Cerebellar cortex (tissue), 1 donor: ENCODE measurements at places on chromosomes 7 and 10.

DNA sequence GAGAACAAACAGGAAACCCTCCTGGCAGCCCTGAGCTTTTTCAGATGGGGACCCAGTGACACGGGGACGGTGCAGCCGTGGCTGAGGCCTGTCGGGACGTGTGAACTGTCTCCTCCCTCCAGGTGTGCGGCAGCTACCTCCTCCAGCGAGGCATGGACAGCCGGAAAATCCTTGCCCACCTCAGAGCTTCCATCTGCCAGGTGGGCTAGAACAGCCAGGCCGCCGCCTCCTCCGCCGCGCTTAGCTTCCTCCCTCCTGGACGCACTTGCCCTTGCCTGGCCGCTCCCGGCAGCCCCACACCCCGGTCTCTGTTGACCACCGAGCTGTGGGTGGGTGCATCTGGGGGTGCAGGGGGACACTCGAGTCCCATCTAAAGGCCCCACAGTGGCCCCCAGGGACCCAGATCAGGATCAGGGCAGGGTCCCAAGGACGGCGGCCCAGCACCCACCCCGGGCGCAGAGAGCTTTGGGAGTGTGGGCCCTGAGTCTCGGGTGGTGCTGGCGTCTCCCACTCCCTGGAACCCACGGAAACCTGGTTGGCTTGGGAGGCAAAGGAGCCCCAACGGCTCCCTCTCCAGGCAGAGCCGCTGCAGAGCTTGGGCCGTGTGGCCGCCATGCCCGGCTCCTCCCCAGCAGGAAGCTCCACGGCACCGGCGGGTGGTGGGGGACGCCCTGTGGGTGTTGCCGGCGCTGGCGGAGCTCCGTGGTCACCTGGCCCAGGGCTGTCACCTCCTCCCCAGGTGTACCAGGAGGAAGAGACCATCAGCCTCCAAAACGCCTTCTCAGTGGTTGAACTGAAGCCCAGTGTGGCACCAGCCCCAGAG lies 32.9 kb upstream of the UTF1 start:
- DNase-seq, result no peak

DNA sequence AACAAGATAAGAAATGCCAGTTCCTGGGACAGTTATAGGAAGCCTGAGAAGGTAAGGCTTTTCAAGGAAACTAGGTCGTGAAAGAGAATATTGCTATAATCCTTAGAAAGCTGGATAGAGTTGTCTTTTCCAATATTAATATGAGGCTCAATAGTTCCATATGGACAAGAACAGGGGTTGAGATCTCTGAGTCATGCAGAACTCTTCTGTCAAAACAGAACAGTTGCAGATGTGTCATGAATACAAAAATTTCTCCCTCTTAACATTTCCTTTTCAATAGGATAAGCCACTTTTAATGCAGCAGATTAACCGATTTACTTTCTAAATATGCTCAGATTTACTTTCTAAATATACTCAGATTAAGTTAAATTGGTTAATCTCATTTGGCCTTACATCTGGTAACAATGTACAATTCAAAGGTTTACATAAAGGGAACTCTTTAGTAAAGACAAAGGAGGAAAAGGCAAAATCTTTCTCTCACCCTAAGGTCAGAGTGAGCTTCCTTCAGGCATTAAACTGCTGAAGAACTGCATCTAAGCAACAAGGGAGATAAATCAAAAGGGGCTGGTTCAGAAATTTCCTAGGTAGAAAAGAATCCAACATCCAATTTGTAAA lies 104.7 kb upstream of the PCDH15 start:
- no peak for DNase-seq

DNA sequence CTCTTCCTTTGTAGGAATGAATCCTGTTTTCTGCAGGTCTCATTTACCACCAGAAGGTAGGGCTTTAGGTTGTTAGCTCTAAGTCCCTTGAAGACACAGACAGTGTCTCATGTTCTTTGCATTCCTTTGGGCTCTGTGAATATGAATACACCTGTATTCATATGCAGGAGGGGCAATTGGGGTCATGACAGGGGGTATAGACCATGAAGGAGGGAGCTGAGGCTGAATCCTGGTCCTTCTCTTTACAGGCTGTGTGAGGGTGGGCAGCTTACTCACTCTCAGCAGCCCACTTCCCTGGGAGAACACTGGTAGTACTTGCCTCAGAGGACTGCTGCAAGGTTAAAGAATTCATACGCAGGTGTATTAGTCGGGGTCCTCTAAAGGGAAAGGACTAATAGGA lies 267.2 kb upstream of the MGMT start:
- no peak for DNase-seq

DNA sequence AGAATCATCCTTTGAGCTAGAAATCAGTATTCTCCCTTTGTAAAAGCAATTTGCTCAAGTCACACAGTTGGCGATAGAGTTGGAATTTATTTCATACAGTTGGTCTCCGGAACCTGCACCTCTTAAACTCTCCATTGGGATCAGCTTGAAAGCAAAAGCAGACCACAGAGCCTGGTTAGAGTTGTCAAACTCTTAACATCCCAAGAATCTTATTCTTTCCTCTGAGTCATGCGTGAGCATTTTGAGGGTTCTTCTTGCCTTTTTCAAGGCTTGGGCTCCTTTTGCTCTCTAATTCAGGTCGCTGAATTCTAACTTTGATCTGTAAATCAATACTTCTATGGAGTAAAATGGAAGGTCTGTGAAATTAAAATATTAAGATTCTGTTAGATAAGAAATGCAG lies 19.6 kb upstream of the SCIN start:
- DNase-seq, result no peak

GRCh38 chr7:97013845-97014134 lies 8.4 kb downstream of the DLX6 start:
- no peak for DNase-seq

DNA sequence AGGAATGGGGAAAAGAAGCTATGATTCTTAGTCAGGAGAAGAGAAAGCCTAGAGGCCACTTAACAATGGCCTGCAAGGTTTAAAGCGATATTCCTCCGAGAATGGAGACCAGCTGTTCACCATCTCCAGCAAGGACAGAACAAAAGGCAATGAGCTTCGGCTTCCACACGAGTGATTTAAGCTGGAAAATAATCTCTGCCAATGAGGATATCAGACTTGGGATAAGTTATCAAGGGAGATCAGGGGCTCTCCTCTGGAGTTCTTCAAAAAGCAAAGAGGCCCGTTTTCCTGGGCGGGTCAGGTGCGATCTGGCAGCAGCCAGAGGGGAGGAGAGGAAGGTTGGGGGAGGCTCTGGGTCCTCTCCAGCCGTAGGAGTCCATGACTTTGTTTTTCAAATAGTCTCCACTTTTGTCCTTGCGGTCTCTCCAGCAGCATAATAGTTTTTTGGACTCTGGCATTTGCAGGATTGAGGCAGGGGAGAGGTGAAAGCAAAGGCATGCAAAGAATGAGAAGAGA lies 211.3 kb downstream of the SKIDA1 start:
- DNase-seq, result peak; percentile 63

- no peak for DNase-seq
Measured at GRCh38 chr10:118901380-118901779, 128.1 kb upstream of the NANOS1 start.

- DNase-seq, result no peak
Measured at GRCh38 chr10:103632247-103632642, 138.7 kb downstream of the NEURL1 start.

GRCh38 chr10:118173296-118173695 lies 126.6 kb upstream of the RAB11FIP2 start:
- no peak for DNase-seq

DNA sequence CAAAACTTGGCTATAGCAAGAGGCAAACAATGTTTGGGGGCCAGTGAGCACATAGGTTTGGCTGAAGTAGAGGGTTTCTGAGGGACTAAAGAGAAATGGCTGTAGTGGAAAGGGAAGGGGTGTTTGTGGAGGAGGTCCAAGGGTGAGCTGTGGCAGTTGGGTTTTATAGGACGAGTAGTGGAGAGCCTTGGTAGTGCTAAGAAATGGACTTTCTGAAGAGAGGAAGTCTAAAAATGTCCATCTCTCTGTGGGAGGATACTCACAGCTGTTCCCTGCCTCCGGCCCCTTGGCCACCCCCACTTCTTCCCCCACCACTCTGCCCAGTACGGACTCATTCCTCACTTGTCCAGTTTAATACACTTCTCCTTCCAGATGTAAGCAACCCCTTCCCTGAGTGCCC lies 64.3 kb downstream of the ZNF22 start:
- no peak for DNase-seq

DNA sequence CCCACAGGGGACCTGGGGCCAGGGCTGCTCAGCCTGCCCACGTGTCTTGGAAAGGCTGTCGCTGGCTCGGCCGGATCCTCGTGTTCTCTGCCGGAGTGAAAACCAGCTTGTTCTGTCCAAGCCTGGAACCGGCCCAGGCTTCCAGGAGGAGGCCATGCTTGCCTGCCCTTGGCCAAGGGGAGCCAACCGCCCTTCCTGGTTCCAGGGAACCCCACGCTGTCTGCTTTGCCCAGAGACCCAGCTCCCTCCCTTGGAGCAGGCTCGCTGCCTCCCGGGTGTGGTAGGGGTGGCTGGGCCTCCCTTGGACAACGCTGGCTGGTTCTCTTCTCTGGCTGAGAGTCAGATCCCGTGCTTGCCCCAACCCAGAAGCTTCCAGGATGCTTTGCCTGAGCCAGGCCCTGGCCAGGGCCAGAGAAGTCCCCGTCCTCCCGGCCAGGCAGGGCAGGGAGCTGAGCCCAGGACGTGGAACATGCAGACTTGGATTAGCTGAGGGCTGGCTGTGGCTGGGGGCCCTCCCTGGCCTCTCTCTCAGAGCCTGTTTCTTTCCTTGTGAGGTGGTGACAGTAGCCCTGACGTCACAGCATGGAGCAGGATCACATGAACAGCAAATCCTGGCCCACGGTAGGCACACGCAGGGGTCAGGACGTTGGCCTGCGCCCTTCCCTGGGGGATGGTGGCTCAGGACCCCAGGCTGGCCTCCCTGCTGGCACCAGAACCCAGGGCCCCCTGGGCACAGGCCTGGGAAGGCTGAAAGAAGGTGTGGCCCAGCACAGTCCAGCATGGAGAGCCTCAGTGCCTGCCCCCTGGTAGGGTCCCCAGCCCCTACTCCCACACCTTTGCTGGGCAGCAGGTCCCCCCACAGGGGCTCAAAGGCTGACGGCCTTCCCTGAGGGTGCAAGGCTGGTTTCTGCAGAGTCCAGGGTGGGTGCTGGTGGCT lies 67.5 kb downstream of the PWWP2B start:
- peak; percentile 96 for DNase-seq

- DNase-seq, result no peak
Measured at GRCh38 chr10:51911723-51912122, 212.3 kb upstream of the CSTF2T start.

DNA sequence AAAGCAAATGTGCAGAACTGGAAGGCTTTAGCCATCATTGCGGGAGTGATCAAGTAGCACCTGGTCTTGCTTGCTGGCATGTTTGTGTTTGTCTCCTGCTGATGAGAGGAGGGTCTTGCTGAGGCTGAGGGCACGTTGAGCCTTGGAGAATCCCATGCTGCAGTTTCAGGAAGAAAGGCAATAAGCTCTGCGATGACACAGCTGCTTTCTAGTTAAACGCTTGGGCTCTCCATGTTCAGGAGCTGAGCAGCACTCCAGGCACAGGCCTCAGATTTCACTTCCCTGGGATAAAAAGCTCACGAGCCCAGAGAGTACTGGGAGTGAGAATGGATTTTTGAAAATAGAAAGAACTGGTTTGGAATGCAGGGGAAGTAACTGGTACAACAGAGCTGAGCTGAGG lies 100.8 kb downstream of the LRRC18 start:
- no peak for DNase-seq

GRCh38 chr7:139702811-139703486 lies 74.8 kb downstream of the HIPK2 start:
- DNase-seq, result no peak

DNA sequence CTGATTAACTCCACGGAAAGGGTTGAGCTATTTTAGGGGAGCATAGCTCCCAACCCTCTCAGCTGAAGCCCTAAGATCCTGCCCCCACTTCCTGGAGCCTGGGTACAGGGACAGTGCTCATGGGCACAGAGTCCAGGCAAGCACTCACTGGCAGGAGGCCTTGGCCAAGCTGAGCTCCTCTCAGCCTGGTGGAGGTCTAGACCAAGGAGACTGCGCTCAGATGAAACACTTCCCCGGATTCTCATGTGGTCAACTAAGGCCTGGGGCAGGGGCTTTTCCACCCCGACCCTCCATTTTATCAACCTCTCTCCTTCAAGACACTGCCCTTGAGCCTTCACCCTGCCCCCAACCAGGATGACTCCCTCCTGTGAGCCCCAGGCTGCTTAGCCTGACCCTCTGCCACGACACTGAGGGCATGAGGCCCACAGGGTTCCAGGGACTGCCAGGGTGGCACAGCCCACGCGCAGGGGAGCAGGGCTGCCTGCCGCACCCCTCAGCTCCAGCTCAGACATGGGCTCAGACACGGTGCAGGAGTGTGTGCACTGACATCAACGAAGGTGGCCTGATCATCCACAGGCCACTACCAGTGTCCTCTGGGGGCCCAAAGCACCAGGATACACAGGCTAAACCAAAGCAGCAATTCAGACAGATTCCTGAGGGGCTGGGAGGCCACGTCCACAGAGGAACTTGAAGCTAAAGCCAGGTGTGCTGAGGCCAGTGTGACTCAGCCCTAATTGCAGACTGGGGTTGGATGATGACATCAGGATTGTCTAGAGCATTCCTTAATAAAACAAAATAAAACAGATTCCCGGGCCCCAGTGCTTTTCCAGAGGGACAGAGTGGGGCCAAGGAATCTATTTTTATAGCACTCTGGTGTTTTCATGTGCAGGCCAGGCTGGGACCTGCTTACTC lies 18.8 kb downstream of the CHAT start:
- DNase-seq, result no peak

DNA sequence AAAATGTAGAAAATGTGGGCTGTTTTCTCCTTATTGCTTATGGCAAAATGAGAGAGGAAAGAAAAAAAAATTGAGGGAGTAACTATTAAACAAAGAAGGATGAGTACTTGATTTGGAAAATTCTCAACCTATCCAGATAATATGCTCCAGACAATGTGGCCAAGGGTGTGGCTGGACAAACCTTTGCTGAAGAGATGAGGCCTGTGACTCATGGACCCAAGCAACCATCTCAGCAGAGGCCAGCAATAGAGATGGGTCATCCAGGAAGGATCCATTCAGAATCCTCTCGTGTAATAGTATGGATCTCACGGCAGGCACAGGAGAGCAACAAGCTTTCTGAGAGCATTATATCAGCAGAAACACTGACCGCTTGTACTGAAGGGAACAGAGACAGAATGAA lies 120.3 kb upstream of the CELF2 start:
- DNase-seq, result no peak

GRCh38 chr10:51227897-51228713 lies 153.8 kb downstream of the PRKG1 start:
- DNase-seq, result no peak

DNA sequence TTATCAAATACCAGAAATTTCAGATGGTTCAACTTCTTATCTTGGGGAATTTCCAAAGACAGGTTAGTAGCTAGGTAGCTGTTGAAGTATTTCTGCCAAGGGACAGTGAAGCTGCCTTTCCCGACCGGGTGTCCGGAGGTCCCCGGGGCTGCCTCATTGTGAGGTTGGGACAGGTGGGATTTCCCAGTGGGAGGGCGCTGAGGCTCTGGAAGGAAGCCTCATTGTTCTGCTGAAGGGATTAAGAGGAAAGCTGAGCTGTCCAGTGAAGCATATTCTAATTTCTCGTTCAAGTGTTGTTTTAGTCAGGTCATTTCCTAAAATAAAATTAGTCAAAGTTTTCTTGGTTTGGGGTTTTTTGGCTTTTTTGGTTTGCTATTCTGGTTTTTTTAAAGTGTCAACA lies 244.2 kb downstream of the MGMT start:
- DNase-seq, result no peak
